Epithelial cell of esophagus (primary cell): ENCODE measurements at places on chromosomes 2 and 18.

DNA sequence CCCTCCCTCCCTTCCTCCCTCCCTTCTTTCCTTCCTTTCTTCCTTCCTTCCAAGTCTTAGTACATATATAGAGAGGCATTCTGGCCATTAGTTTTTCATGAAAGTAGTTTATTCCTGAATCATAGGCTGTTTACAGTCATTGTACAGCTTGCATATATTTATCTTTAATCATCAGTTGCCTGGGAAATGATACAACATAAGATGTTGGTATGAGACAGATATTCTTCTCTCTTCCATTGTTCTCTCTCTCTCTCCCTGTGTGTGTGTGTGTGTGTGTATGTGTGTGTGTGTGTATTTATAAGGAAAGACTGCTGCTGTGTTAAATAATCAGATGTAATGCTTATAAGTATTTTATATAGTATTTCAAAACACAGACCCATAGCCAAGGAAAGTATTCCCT is 289.8 kb upstream of the UBE2E3 start:
- DNase-seq = peak; percentile 80

GRCh38 chr2:9772999-9773902 is 70.0 kb upstream of the TAF1B start:
- DNase-seq = no peak

GRCh38 chr2:159933727-159934049 is 128.7 kb downstream of the PLA2R1 start:
- no peak for DNase-seq

DNA sequence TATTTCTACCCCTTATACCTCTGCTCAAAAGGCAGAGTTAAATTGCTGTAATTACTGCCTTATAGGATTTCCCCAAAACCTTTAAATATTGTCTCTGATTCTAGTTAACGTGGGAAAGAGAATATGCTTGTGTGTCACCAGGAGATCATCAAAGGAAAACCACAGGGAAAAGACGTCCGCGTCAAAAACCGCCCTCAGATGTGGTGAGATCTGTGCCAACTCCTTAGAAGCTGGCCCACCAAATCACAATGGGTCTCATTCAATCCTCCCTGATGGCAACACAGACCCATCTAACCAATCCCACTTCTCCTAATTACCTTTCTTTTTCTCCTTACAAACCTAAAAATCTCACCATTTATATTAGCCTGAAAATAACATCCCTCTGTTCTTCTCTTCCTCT is 25.4 kb downstream of the VPS54 start:
- DNase-seq = no peak

- DNase-seq = no peak
These were observed 175.9 kb upstream of the ITGA4 start for GRCh38 chr2:181281206-181281832.

DNA sequence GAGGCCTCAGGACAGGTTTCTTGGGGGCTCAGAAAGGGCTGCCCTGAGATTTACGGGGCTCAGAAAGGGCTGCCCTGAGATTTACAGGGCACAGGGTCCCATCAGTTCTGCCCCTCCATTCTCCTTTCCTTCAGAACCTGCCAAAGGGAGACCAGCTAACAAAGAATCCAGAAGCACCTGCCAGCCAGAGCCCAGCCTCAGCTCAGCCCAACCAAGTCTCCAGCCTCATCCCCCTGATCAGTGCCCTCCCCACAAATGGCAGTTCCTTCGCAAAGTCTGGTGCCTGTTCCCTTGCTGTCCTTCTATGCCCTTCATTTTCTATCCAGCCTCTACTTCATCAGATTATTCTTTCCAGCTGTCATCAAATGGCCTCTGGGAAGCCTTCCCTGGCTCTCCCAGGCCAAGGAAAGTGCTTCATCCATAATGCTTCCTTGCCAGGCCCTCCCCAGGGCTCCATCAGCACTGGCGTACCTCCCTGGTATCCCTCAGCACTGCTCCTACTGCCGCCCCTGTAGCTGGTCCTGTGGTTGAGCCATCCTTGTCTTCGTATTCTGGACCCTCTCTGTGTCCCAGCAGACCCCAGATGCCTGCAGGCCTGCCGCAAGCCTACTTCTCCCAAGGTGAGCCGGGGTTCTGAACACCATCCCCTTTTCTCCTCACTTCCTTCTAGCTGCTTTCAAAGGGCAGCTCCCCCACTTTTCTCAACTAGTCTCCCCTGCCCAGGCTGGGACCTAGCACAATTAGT is 96.2 kb upstream of the EPAS1 start:
- DNase-seq = no peak

DNA sequence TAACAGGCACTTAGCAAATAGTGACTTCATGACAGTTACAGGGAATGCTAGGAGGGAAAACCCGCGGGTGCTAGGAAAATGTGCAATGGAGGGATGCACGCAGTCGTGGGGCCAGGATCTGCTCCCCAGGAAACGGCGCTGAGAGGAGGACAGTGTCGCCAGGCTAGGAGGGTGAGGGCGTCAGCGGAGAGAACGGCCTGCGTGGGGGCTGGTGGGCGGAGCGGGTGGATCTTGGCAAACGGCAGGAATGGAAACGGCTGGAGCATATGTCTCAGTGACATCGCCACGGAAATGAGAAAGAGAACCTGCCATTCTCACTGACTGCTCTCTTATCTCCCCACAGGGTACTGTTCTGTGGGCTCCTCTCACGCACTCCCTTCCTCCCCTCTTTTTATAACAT is 478.5 kb upstream of the ID2 start:
- DNase-seq = no peak

- no peak for DNase-seq
These were observed 6.0 kb downstream of the TTC31 start for GRCh38 chr2:74488643-74489481.

DNA sequence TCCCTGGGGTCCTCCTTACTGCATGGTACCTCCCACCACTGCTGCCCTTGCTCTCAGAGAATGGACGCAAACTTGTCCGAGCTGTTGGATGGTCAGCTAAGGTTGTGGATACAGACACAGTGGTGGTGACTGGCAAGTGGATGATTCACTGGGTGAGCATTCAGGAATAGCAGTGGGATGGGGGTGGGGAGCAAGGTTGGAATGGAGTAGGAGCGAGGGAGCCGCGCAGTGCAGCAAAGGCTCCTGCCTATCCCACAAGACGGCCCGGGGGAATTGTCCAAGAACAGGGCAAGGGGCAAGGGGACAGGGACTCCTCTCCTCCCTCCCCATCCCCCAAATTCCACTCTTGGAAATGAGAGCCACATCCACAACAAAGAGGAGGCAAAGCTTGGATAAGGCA is 102.2 kb downstream of the PIEZO2 start:
- no peak for DNase-seq

DNA sequence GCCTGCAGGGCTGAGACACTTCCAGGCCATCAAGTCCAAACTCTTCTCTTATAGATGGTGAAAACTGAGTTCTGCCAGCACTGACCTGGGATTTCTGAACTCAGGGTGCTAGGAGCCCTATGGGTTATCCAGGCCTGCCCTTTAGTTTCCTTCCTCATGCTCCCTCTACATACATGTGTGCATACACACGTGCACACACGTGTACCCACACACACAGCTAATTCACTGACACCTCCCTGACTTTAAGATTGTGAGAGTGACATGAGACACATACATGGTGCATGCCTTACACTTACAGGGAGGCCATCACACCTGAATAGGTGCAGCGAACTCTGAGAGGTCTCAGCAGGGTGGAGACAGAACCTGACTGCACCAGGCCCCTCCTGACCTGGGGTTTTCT is 267.4 kb downstream of the CYP26B1 start:
- DNase-seq = no peak

- no peak for DNase-seq
These were observed 47.1 kb upstream of the MAP4K3 start for GRCh38 chr2:39484206-39484605.

DNA sequence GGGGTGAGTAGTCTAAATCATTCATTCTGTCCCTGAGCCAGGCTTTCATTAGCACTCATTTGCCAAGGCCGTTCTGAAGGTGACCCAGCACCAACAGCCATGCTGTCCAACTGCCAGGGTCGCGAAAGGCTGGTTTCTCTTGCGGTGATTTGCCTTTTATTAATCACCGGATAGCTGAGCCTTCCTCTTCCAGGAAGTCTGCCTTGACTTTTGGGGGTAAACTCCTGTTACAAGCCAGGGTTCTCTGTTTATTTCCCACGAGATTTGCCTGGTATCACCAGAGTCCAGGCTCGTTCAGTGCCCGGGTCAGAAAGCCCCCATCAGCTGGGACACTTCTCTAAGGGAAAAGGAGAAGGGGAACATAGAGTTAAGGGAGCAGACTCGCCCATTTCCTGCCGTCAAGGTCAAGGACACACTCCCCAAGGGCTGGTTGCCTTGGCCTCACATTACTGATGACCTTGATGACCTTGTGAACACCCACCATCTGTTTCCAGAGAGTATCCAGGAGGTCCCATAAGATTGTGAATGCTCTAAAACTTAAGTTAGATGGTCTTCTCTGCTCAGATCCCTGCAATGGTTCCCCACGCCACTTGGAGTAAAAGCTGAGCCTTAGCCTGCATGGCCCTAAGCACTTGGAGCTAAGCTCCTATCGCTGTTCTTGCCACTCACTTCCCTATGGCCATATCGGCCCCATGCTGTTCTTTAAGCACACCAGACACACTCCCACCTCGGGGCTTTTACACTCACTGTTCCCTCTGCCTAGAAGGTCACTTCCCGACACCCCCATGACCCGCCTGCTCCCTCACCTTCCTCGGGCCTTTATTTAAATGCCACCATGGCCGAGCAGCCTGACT is 118.0 kb upstream of the STPG4 start:
- no peak for DNase-seq

GRCh38 chr18:78454221-78454620 is 525.4 kb upstream of the SALL3 start:
- DNase-seq = no peak

DNA sequence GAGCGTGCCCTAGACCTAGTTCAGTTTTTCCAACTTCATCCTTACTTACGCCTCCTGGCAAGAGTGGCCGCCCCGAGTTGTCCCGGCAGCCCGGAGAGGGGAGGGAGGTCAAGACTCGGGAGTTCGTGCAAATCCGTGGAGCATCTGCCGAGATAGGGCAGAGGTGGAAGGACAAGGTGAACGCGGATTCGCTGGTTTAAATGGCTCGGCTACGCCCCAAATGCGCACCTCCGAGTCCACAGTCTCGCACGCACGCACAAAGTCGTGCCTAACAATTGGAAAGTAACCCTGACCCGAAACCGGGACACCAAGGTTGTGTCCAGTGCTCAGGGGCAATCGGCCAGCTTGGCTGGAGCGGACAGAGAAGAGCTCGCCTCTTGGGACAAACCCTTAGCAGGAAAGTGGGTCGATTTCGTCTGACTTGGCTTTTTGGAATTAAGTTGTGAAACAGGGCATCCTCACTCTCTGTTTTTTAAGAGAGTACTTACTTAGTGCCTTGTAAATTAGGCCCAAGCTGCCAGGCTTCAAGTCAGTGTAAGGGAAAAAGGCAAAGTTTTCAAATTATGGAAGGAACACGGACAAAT is 726 bp upstream of the SS18 start:
- DNase-seq = no peak

DNA sequence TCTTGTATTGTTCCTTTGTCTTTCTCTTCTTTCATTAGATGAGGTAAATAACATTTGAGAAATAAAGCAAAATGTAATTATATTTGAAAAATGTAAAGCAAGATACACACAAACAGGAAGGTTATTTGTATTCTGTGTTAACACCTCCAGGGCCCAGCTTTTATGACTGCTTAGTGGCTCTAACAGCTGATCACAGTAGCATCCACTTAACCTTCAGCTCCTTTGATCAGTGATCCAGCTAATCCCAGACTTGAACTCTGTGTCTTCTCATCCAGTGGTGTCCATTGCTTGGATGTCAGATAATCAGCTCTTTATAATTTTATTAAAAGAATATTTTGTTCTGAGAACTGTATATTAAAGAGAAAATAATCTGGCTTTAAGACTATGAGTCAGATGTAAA is 44.5 kb downstream of the PSMD14 start:
- no peak for DNase-seq

DNA sequence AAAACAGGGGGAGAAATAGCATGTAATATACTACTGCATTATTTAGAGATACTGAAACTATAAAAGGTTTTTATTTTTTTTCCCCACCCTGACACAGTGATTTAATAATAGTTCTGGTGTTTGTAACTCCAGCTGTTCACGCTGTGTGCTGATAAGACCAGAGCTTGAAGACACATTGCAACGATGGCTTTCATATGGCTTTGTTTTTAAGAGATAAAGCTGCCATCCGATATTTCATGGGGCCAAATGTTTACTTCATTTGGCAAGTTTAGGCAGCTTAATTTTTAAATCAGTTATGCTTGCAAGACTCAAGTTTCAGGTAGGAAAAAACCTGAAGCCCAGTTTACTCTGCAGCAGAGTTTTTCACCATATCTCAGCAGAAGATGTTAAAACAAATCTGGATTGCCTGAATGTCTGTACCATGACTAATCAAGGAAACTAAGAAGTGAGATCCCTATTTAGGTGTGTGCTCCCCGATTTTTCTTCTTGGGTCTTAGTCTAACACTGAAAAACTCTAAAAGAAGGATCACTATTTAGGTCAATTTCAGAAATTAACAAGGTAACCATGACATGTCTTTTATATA is 508.6 kb downstream of the PARD3B start:
- DNase-seq = no peak

DNA sequence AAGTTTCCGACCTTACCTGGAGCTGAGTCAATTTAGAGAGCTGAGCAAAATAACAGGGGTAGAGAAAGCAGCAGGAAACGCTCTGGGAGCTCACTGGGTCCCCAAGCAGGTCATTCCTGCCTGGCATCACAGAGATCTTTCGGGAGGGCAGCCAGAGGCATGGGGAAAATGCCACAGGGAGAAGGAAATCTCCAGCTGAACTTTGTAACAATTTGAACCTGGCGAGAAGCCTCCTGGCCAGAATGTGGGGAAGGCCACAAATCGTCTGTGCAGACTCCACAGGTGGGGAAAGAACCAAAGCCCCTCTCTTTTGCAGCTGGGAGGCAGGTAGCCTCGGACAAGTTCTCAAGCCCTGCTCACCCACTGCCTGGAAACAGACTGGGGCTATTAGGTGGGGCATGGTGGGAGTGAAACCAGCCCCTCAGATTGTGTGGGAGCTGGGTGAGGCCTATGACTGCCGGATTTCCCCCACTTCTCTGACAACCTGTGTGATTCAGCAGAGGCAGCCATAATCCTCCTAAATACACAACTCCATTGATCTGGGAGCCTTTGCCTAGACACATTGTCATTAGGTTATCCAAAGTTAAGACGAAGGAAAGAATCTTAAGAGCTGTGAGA is 53.9 kb downstream of the INO80D start:
- DNase-seq = no peak

DNA sequence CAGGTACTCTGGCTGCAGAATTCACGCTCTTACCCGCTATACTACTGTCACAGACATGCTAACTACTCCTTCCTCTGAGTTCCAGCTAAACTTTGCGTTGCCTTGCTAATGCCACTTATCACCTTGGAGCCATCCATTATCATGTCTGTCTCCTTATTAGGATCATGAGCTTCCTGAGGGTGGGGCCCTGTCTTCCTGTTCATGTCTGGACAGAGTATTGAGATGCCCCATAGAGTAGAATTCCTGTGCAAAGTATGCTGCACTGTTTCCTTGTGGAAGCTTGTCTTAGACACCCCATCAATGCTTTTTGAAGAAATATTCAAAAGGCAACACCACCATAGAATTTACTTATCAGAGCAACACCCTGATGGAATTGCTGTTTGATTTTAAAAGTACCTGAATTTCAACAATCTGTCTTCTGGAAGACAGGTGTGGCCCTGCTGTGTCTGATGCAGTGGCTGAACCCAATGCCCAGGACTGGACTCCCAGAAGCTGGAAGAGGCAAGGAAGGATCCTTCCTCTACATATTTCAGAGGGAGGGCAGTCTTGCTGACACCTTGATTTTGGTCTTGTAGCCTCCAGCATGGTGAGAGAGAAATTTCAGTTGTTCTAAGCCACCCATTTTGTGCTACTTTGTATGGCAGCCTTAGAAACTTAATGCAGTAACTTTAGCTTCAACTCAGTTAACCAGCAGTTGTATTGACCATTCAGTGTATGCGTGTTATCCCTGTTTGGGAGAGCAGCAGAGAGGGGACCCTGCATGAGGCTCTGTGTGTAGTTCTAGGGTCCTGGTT is 5.6 kb downstream of the LAMA3 start:
- DNase-seq = peak; percentile 54
